Vein endothelial cell (primary cell): ENCODE measurements at places on chromosomes 1 and 21. TPM values are rescaled to one million over a fixed set of nuclear protein-coding genes. Genes with fewer than 3 reads are reported as not detected.

Gene CHIA
- total RNA-seq = not detected in 2 replicates

Gene PRDM16
- not detected in 2 replicates for total RNA-seq

Gene AMY1C
- not detected in 2 replicates for total RNA-seq

Gene A3GALT2
- not detected in 2 replicates for total RNA-seq

Gene TIAM1
- 0.33 and 0.38 TPM in 2 replicates for total RNA-seq

Gene PRCC
- total RNA-seq = 26.5 and 35.3 TPM in 2 replicates
